Right renal pelvis (tissue), 4 donors: ENCODE measurements at places on chromosomes 6 and 20.

- no peak for DNase-seq
Observed at GRCh38 chr6:125421836-125422235, 120.1 kb upstream of the HDDC2 start.

- DNase-seq: no peak
Observed at GRCh38 chr6:3119040-3119723, 671 bp downstream of the BPHL start.

DNA sequence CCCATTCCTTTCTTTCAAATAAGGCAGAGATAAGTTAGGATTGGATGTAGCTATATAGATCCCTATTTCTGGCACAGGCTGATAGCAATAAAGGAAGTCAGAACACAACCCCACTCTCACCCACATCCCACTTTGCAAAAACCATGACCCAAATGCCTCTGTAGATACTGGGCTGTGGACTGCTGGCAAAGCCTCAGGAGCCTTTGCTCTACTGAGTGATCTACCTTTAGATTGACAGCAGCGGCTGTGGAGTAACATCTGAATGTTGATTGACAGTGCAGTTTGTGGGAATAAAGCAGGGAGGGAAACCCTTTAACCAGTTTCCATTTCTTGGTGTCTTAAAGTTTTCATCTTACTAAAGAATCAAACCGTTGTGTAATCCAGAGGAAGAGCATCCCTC lies 6.7 kb upstream of the TMEM30A start:
- no peak for DNase-seq

DNA sequence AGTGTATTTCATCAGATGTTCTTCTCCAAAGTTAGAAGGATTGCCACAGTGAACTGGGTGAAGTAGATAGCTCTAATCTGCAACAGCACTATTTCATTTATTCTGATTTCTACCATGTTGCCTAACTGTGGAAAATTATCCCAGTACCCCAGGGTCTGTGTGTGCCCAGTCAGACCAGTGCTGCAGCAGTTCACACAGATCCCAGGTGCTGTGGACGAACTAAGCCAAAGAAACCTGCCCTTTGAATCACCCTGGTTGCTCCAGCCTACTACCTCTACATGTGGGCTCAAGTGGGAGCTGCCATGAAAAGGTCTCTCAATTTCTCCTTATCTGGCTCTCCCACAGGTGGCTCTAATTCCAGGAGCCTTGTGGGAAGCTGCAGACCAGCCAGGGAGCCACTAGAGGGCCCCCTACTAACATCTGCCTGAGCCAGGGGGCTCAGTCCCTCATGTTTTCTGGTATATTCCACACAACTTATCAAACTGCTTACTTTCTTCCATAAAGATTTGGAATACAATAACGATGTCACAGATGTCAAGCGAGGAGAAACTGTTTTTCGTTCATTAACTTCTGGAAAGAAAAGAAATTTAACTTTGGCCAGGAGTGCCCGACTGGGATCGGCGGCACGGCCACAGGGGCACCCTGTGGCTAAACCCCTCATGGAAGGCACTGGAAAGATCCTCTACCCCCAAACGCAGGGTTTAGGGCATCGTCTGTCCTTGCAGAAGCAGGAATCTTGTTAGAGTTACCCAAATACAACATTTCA lies 31.6 kb upstream of the LY86 start:
- DNase-seq: peak; percentile 38
